ENCODE measurements at places on chromosomes 2 and 18.

- DNase-seq, result no peak
These were observed 513.8 kb downstream of the RNF144A start for GRCh38 chr2:7430869-7431641.

- DNase-seq, result no peak
These were observed 126.0 kb downstream of the MC4R start for GRCh38 chr18:60246606-60247005.

DNA sequence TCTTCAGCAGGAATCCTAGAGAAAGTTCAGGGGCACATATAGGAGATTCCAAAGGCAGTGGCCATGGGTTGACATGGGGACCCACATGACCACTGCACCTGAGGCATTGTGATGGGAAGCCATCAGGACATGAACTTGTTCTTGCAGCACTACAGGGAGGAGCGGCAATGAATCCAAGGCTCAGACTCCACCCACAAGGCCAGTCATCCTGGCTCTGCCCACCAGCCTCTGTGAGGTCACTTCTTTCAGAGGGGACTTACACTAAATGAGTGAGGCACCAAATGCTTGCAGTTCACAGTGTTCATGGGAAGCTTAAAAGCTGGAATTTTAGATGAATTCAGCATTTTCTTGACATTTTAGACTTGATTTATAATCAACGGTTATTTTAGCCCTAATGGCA lies 254.2 kb downstream of the SETBP1 start:
- no peak for DNase-seq

DNA sequence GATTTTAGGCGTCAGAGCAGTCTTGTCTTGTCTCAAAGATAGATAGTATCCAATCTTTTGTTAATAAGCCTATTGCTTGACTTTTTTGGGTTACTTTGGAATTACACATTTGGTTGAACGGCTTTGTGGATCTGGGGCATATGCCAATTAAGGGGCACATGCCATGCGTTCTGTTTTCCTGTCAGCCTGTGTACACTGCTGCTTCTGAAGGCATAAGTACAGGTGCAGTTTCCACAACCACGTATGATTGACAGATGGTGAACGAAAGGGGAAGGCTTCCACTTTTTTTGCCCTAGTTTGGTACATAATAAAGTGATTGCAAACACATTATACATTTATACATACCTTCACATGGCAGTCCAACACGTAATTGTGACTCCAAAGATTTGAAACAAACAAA lies 102.3 kb downstream of the RAPH1 start:
- no peak for DNase-seq

DNA sequence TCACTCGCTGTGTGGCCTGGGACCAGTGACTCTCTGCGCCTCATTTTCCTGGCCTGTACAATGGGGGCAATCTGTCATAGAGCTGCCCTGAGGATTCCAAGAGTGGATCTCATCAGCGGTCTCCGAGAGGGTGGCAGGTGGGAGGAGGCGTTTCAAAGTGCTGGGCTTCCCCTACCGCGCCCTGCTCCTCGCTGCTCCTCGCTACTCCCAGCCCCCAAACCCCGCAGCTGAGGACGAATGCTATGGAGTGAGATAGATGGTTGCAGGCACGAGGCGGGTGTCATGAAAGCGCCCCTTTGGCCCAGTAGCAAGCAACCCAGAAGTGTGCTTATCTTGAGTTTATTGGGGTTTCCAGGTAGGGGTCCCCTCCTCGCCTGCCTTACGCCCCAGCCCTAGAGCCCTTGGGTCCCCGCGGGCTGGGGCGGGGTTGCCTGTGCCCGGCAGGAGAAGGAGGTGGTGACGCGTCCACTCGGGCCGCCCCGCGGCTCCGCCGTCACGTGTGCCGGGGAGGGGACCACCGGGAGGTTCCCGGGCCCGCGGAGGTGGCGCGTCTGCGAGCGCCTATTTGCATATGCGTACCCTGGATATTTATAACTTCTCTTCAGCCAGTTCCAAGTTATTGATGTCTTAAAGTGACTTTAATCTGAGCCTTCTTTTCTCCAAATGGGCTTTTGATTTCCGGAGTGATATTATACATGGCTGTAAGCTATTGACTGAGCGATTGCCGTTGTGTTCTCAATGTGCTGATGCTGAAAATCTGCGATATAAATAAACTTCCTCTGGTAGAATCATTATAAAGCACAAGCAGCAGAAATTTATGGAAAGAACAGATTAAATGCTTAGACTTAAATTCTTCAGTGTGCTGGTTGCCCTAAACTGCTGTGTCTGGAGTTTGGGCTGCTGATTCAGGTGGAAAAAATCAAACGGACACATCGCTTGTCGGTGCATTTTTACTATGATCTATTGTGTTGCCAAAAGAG lies 263.7 kb downstream of the ATAD2B start:
- no peak for DNase-seq

- no peak for DNase-seq
These were observed 195.7 kb downstream of the CDH20 start for GRCh38 chr18:61528961-61529360.
